ENCODE measurements at places on chromosomes 6 and 20.

- DNase-seq: no peak
These were observed 260.4 kb downstream of the PTPRK start for GRCh38 chr6:128259730-128260685.

DNA sequence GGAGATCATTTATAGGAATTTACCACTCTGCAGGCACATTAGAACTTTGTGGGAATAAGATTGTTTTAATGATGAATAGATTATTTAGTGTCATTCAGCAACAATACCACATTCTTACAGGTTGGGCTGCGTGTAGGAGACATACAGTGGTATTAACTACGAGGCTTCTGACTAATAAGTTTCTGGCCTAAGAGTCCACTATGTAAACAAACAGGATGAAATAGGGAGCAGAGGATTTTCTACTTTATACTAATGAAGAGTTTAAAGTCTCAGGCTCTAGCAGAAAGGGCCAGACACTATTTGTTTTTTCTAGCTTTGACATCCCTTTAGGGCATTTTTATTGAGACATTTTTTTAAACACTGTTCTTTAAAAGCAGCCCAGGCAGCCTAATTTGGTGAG lies 75.6 kb downstream of the SLC24A3 start:
- no peak for DNase-seq

DNA sequence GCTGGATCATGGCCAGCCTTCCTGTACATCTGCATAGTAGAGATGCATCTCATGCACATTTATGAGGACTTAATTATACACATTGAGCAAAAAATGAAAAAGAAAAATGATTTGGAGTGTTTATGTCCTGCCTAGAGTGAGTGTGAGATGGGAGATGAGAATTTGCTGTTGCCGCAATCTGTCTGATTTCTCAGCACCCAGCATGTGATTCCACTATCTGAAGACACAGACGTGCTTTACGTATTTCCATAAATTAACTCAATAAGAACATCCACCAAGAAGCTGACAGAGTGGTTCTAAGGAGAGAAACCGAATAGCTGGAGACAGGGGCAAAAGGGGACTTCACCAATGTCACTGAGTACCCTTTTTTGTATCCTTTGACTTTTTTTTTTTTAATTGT lies 15.2 kb downstream of the EDEM2 start:
- no peak for DNase-seq

DNA sequence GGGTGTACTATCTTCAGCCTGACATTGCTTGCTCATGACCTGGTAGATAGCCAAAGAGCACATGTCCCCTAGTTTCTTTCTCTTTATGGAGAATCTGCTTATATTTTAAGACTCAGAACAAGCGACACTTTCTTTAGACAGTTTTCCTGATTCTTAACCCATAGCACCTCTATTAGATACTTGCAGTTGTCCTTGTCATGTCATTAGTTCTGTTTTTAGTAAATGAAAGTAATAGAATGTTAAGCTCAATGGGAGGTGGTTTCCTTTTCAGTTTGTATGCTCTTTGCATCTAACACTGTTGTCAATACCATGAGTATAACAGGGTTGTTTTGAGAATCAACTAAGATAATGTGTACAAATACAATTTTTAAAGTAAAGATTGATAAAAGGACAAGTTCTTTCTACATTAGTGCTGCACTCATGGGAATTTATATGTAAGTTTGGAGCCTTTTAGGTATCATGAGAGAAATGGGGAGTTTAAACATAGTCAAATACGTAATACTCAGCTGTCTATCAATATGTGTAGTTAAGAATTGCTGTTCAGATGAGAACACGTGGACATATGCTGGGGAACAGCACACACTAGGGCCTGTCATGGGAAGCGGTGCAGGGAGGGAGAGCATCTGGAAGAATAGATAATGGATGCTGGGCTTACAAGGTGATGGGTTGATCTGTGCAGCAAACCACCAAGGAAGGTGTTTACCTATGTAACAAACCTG lies 124.3 kb downstream of the GRM1 start:
- DNase-seq: no peak

DNA sequence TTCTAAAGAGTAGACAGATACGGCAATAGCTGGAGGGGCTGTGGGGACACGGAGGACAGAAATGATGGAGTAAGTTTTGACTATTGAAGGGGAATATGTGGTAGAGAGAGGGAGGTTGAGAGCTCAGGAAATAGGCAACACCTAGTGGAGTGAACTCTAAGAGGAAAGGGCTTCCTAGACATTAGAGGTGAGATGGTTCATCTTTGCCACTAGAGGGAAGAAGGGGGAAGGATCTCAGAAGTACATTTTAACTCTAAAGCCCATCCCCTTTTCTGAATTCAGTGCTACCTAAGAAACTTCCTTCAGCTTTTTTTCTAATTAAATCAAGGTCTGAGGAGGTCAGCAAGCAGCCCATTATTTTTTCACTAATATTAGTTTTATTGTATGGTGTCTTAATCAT lies 689.4 kb upstream of the MAP3K7 start:
- DNase-seq: no peak

- DNase-seq: no peak
These were observed 2.9 kb downstream of the TGM3 start for GRCh38 chr20:2298701-2299100.

DNA sequence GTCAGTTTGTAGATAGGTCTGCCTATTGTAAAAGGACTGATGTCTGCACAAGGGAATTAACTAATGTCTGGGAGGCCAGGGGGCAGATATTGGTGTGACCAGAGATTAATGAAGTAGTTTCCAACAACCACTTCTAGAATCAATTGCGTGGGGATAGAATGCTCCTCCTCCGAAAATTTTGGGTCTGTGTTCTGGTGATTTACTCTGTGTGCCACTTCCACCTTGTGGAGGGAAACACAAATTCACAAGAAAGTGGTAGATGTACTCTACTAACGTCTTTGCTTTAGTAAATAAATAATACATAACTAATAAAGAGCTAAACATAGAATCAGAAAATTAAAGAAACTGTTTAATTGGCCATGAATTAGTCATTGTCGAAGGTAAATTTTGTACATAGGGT lies 25.5 kb downstream of the TMEM14A start:
- no peak for DNase-seq

DNA sequence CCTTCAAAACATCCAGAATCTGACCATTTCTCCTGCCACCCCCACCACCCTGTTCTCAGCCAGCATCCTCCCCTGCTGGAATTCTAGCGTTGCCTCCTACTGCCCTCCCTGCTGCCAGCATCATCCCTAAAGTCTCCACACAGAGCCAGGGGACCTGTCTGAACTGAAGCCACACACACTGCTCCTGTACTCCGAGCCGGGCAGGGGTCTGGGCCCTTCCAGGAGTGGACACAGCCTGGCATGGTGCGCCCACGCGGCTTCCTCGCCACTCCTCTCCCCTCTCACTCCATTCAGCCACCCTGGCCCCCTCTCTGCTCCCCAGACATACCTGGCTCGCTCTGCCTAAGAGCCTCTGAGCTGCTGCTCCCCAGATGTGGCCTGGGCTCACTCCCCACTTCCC lies 155.5 kb downstream of the PREX1 start:
- no peak for DNase-seq

GRCh38 chr6:148530394-148530953 lies 187.8 kb downstream of the SASH1 start:
- DNase-seq: no peak

DNA sequence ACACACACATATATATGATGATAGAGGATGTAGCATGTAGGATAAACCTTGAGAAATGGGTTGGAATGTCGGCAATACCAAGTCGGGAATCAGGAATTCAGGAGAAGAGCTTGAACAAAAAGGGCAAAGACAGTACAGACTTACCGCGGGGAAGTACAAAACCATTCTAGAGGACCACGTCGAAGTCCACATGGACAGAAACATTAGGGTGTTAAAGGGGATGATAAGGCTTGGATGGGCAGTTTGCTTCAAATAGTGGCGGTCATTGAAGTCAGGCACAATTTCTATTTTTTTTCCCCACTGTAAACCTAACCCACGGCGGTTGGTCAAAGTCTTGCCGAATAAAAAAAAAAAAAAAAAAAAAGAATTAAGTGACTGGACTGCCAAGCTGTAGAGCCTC lies 766 bp upstream of the NUS1 start:
- no peak for DNase-seq

DNA sequence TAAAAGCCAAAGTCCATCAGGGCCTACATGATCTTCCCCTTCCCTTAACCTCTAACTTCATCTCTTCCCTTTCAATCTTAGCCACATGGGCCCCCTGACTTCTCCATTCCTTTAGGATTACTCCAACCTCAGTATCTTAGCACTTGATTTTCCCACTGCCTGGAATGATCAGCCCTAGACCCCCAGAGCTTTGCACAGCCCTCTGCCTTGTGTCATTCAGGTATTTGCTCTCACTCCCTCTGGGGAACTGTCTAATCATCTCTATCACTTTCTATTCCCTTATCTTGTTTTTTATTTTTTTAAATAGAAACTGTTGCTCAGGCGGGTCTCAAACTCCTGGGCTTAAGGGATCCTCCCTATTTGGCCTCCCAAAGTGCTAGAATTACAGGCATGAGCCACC lies 13.3 kb upstream of the ZNFX1 start:
- no peak for DNase-seq

DNA sequence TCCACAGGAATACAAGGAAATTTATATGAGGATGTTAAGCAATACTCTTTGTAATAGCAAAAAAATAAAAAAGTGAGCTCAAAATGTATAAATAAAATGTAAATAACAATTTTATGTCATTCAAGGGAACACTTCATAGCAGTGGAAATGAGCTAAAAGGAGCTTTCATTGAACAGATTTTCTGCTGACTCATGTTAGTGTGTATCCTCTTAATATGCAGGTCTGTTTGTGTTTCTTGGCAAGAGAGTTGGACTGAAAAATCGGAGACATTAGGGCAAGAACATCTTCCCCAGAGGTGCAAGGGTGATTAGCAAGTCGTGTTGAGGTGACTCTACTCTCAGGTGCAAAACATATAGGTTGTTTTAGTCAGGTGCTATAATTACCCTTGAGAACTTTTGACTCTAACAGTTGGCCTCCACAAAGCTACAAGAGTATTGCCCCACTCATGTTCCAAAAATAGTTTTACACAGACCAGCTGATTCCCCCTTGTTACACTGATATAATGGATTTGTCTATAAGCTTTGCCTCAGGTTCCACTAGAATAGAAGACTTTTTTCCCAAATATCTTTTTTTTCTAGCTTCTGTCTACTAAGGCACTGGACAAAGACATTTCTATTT lies 702.9 kb downstream of the TENT5A start:
- no peak for DNase-seq

GRCh38 chr20:23227274-23227673 lies 123.3 kb upstream of the NXT1 start:
- no peak for DNase-seq

DNA sequence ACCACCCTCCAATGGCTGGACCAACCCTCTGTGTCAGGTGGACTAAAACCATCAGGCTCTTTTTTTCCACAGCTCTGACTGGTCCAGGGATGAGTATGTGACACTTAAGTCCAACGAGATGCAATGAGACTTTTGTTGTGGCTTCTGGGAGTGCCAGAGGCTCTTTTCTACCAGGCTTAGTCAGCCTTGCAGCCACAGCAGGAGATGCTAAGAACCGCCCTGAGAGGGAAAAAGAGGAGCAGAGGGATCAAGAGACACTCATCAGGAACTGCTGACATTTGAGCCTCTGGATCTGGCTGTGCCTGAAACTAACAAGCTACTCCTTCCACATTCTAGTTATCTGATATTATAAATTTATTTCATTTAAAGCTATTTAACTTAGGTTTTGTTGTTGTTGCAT lies 270.9 kb upstream of the SULF2 start:
- no peak for DNase-seq

GRCh38 chr6:10383331-10384090 lies 31.4 kb downstream of the TFAP2A start:
- no peak for DNase-seq

DNA sequence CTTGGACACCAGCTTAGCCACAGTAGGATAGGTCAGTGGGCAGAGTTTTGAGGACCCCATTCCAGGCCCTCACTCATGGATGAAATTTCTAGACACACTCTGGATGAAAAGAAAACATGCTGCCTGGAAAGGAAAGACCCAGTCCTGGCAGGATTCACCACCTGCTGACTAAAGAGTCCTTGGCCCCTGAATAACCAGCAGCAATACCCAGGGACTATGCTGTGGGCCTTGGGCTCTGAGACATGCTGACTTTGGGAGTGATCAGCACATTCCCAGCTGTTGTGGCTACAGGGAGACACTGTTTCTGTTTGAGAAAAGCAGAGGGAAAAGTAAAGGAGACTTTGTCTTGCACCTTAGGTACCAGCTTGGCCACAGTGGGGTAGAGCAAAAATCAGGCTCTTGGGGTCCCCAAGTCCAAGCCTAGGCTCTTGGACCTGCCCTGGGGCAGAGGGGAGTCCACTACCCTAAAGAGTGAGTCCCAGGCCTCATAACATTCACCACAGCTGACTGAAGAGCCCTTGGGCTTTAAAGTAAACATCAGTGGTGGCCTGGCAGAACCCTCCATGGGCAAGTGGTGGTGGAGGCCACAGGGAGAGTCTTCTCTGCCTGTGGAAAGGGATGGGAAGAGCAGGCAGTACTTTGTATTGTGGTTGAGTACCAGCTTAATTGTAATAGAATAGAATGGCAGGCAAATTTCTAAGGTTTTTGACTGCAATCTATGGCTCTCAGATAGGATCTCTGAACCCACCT lies 516.8 kb downstream of the BCKDHB start:
- DNase-seq: no peak

- DNase-seq: no peak
These were observed 35.8 kb downstream of the HLA-B start for GRCh38 chr6:31321005-31321707.

- peak; percentile 51 for DNase-seq
These were observed 505.5 kb downstream of the PRIM2 start for GRCh38 chr6:57822896-57823358.

DNA sequence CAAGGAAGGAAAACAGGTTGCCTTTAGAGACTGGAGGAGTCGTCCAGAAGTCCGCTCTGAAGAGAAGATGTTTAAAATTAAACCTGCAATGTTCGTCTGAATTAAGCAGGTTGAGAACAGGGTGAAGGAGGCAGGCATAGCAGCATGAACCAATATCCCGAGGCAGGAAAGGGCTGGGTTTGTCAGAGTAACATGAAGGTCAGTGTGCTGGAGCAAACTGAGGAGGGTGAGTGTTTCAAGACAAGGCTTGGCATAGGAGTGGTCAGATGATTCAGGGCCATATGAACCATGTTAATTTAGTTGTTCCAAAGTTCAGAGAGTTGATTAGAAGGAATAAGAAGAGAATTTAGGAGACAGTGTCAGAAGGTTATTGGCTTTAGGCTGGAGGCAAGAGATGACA lies 93.3 kb downstream of the UTRN start:
- no peak for DNase-seq

GRCh38 chr6:137764464-137764863 lies 102.6 kb upstream of the TNFAIP3 start:
- no peak for DNase-seq
